ENCODE measurements at places on chromosomes 4 and X.

DNA sequence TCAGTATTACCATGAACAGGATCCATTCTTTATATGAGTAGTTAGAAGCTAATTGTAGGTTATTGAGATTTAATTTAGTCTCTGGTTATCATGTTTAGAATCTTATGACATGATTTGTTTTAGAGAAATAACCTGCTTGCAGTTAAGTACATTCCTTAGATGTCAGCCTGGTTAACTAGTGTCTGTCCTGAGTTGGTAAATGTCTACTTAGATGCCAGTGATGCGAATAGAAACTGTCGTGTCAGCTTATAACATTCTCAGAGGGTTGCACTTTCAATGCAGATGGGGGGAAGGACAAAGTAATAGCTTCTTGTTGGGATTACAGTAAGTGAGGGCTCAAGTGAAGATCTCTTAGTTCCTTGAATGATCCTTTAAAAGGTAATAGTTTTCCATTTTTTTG, 227.8 kb upstream of the SPRY1 start:
- peak; percentile 46 for DNase-seq

DNA sequence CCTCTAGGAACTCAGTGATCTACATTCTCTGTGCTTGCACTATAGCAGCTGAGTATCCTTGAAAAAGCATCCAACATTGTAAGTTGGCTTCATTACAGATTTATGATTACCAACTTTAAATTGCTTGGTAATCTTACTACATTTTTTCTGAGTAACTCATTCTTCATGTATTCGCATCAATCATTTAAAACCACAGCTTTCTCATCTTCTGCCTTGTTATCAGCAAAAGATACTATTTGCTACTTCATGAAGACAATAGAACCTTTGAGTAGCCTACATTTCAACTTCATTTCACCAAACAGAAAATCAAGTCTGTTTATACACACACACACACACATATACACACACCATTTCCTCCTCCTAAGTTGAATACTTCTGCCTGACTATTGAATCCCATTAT, 6.2 kb upstream of the DCAF8L2 start:
- no peak for DNase-seq

DNA sequence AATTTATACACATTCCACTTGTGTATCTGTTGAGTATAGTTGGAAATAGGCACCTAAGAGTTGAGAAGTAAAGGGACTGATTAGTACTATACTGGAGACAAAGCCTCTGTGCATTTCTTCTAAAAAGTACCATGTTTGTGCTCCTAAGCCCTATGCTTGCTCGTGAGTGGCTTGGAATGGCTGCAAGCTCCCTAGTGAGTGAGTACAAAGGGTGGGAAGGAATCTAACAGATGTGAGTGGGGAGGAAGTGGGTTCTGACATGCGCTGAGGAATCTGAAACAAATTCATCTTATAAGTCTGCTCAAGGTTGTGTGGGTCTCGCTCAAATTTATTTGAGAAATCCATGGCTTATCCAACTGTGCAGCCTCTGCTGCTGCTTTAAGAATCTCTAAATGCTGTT, 13.3 kb downstream of the SPCS3 start:
- no peak for DNase-seq

- peak; percentile 11 for DNase-seq
These were observed 4.3 kb upstream of the ARHGAP10 start for GRCh38 chr4:147727476-147728028.

DNA sequence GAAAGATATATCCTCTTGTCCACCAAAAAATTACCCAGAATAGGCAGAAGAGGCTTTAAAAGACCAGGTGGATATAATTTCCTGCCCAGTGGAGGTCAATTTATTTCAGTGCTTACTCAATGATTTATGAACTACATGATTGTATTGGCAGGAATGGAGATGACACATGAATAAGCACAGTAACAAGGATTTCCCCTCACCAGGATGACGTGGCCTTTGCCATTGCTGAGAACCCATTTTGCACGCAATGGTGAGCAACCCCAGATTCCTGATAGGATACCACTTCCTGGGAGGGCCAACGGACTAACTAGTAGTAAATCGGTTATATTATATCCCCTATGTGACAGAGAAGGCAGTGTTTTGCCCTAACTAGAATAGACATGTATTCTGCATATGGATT, 11.6 kb upstream of the TTC29 start:
- DNase-seq, result peak; percentile 61

Data from renal cortical epithelial cell (primary cell).